PC-9 (cell line): ENCODE measurements at places on chromosomes 16 and 17. TPM values are rescaled to one million over a fixed set of nuclear protein-coding genes. Genes with fewer than 3 reads are reported as not detected.
A peak's percentile ranks its signal among the peaks of the same experiment; 100 is the strongest.

Gene TP53TG3C
- total RNA-seq: not detected in 2 replicates

Gene STAT5B
- 19.5 and 21.1 TPM in 2 replicates for total RNA-seq

Gene PLXDC1
- 2.5 and 2.9 TPM in 2 replicates for total RNA-seq

Gene CACNA1G
- 0.28 and 0.46 TPM in 2 replicates for total RNA-seq

Gene AOC3
- total RNA-seq: 0.98 and 2.8 TPM in 2 replicates

DNA sequence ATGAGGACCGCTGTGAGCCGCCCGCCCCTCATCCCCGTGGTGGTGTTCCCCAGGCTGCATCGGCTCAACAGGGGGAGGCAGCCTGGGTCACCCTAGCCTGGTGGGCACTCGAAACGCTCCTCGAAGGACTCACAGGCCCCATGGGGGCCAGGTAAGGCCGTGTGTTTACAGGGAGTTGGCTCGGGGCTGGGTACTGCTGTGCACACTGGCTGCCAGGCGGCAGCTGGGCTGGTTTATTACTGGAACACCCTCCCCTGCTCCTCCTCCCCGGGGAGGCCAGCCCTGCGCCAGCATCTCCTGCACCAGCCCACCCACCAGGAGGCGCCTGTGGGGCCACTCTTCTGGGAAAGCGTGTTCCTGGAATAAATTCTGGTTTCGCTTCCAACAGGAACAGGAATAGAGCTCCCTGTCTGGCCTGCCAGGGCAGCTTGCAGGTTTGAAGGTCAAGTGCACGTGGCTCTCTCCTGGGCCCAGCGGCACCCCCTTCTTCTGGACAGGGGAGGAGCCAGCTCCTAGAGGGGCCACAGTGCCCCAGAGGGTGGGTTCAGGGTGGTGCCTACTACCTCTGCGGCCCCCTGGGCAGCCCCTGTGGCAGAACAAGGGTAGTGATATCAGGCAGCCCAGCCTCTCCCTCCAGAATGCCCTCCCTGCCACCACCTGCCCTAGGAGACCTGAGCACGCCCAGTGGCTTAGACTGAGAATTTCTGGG lies 11.3 kb downstream of the MCRIP1 start:
- H3K27me3 ChIP-seq: no peaks in the 10 kb centered on the region
- no peaks in the 10 kb centered on the region for H3K36me3 ChIP-seq
- no peak overlapping the region for H3K27ac ChIP-seq
- H3K4me1 ChIP-seq: no peaks in the 10 kb centered on the region
- H3K4me3 ChIP-seq: no peak overlapping the region
- peak; percentile 80 for DNase-seq

DNA sequence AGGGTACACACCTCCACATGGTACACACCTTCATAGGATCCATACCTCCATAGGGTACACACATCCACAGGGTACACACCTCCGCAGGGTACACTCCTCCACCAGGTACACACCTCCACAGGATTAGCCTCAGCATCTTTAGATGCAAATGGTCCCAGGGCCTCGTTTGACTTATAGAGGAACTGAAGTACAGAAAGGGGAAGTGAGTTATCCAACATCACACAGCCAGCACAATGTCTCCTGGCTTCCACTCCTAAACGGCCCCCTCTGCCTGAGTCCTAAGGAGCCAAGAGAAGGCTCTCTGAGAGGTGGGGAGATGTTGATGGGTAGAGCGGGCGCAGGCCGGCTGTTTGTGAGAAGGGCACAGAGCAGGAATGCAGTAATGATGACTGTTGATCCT lies 12.0 kb downstream of the FOXN1 start:
- H3K36me3 ChIP-seq: no peaks in the 10 kb centered on the region
- H3K4me3 ChIP-seq: no peak overlapping the region
- no peaks in the 10 kb centered on the region; the same call in 1 of the 2 replicates for H3K4me1 ChIP-seq
- H3K27me3 ChIP-seq: peaks cover 22% of the 10 kb centered on the region

- no peaks in the 10 kb centered on the region for H3K27me3 ChIP-seq
- no peaks in the 10 kb centered on the region for H3K36me3 ChIP-seq
- no peak overlapping the region for H3K4me3 ChIP-seq
- peak; percentile 94 for DNase-seq
- H3K27ac ChIP-seq: peak overlapping the region; percentile 73
- peaks cover 50% of the 10 kb centered on the region for H3K4me1 ChIP-seq
Measured at GRCh38 chr17:66459811-66460270, 157.4 kb downstream of the PRKCA start.

GRCh38 chr16:57972306-57972705 lies 1.4 kb upstream of the CNGB1 start:
- no peak overlapping the region for H3K27ac ChIP-seq
- DNase-seq: no peak
- H3K27me3 ChIP-seq: no peaks in the 10 kb centered on the region
- no peak overlapping the region for H3K4me3 ChIP-seq
- H3K36me3 ChIP-seq: no peaks in the 10 kb centered on the region

DNA sequence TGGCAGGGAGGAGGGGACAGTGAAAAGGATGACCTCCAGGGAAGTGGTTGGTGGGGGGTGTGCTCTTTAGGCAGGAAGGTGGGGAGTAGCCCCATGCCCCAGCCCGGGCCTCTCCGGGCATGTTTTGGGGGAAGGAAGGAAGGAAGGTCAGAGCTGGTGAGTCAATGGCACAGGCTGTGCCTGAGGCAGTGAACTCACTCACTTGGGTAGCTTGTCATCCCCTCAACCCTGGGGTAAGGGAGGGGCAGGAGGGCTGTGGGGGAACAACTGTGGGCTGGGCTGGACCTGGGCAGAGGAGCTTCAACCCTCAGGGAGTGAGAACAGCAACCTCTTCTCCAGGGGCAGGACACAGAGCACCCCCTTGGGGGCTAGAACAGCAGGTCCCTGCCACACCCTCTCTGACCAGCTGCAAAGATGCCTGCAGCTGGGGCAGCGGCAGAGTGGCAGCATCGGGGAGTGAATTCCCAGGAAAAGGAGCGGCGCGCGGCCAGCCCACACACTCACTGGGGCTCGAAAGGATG lies 6.3 kb downstream of the CSF3 start:
- H3K27me3 ChIP-seq: no peaks in the 10 kb centered on the region
- H3K27ac ChIP-seq: peak overlapping the region; percentile 43; the same call in 1 of the 2 replicates
- DNase-seq: peak; percentile 90
- H3K4me3 ChIP-seq: no peak overlapping the region
- H3K36me3 ChIP-seq: peaks cover 4% of the 10 kb centered on the region; the same call in 1 of the 2 replicates

DNA sequence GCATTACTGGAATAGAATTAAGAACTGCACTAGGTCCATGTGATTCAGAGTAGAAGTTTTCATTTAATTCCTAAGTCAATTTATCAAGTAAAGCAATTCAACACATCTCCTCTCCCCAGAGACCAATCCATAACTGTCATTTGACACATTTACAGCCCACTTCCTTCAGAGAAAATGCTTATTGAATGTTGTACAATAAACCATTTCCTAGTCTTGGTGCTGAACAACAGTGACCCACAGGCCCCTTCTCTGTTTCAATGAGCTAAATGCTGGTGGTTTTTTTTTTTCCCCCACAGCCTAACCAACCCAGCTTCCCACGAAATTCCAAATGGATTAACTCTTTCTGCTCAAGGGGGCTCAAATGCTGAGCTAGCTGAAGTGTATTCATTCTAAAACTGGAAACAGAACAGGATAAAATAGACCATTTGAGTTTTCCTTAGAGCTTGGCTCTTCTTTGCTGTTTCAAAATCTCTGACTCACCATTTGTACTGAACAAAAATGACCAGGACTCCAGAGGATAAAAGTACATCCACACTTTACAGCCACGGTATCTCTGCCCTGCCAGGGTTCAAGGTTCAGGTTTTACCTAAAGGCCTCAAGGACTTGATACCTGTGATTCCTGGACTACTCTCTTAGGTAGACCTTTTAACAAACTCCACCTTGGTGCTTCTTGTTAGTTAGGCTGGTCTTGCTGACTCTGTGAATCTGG lies 62.3 kb downstream of the TMEM100 start:
- H3K36me3 ChIP-seq: no peaks in the 10 kb centered on the region
- peaks cover 78% of the 10 kb centered on the region for H3K27me3 ChIP-seq
- H3K4me3 ChIP-seq: no peak overlapping the region
- H3K27ac ChIP-seq: no peak overlapping the region

- DNase-seq: no peak
- no peak overlapping the region for H3K4me3 ChIP-seq
- no peaks in the 10 kb centered on the region for H3K4me1 ChIP-seq
- no peaks in the 10 kb centered on the region for H3K36me3 ChIP-seq
- H3K27me3 ChIP-seq: no peaks in the 10 kb centered on the region
Measured at GRCh38 chr17:20278805-20279204, 188.5 kb downstream of the LGALS9B start.

- H3K27me3 ChIP-seq: no peaks in the 10 kb centered on the region
- peak overlapping the region; percentile 80 for H3K4me3 ChIP-seq
- H3K36me3 ChIP-seq: no peaks in the 10 kb centered on the region
- H3K4me1 ChIP-seq: peaks cover 21% of the 10 kb centered on the region
- peak; percentile 35 for DNase-seq
Measured at GRCh38 chr16:1377406-1378010, 25.8 kb downstream of the GNPTG start.

DNA sequence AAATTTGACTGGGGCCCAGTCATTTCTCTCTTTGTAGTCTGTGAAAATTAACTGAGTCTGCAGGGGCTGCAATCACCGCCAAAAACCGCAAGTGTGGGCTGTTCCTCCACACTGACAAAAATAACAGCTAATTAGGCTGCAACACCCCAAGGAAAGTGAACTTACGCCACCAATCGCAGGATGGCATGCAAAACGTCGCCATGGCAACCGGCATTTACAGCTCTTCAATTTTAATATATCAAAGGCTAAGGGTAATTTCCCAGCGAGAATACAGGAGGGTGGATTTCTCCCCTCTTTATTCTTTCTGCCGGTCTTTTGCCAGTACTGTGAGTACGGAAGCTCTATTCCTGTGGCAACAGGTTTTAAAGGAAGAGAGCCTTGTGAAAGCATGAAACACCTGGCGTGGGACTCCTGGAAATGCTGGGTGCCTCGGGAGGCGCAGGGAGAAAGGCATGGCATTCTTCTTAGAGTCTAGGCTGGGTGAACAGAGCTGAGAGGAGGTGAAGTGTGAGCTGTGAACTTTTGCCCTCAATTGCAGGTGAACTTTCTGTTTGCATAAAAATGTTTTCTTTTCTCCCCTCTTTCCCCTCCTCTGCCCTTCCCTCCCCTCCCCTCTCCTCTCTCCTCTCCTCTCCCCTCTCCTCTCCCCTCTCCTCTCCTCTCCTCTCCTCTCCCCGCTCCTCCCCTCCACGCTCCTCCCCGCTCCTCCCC lies 399.7 kb downstream of the XYLT1 start:
- H3K4me1 ChIP-seq: no peaks in the 10 kb centered on the region
- no peak overlapping the region for H3K4me3 ChIP-seq
- H3K36me3 ChIP-seq: no peaks in the 10 kb centered on the region
- no peak overlapping the region for H3K27ac ChIP-seq

- H3K36me3 ChIP-seq: peaks cover 13% of the 10 kb centered on the region; the same call in 1 of the 2 replicates
- H3K4me3 ChIP-seq: no peak overlapping the region
- no peaks in the 10 kb centered on the region for H3K4me1 ChIP-seq
Measured at GRCh38 chr16:14232106-14232864, 161.2 kb downstream of the MRTFB start.
